ENCODE measurements at places on chromosomes 4 and X.

DNA sequence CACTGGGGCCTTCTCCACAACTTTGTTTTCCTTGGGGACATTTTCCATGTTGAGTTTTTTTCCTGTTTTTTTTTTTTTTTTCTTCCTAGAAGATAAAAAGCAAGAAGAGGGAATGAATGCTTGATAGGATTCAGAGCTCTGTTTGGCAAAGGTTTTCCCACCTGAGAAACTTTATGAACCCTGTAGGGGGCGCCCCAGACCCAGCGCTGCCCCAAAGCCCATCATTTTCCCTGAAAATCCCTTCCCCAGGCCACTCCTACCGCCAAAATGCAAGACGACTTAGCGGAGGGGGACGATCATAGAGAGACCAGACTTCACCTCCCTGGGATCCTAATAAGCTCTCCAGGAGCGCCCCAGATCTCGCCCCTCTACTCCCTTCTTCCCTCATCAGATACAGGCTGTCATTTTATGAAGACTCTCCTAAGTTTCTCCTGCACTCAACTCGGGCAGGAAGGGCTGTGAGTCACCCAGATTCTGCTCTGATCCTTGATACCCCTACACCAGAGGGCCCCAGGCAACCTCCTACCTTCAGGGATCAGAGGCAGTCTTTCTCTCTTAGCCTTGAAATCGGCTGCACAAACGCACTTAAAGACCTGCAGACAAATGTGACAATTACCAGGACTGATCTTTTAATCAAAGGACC, 1.4 kb downstream of the BEX5 start:
- DNase-seq, result no peak

DNA sequence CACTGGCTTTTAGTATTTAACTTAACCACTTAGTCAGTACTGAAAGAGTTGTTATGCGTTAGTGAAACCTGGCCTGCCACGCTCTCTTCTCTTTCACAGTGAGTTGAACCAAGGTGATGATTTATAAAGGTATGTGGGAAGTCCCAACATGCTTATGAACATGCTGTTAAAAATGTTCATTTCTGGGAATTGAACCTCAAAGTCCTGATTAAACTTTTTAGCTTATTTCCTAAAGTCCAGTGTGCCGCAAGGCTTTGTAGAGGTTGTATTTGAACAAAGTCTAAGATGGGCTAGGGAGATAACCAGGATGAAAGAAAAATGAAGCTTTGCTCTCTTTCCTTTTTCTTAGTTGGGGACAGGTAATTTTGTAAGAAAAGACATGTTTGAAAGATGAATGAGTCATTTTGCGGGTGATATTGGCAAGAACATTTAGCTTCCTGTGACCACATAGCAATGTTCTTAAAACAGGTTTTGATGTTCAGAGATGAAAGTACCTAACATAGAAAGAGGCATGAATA, 270.3 kb downstream of the DTHD1 start:
- no peak for DNase-seq

DNA sequence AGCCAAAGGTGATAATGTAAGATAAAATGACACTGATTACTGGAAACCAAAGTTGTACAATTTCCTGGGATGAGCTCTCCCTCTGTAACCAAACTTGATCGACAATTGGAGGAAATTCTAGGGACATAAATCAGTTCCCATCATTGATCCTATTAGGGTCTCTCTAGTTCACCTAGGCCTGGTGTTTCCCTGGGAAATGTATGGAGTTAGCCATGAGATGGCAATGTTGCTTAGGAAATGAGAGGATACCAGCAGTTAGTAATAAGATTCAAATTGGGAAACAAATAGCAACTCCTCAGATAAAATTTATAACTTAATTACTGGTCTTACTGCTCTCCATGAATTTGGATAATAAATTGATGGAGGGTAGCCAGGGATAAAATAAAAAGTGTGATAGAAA, 52.2 kb downstream of the SPATA18 start:
- DNase-seq, result no peak

- DNase-seq, result no peak
Observed at GRCh38 chrX:75149654-75150053, 6.4 kb downstream of the ABCB7 start.

GRCh38 chr4:7041801-7042502, 1.2 kb upstream of the TADA2B start:
- no peak for DNase-seq

DNA sequence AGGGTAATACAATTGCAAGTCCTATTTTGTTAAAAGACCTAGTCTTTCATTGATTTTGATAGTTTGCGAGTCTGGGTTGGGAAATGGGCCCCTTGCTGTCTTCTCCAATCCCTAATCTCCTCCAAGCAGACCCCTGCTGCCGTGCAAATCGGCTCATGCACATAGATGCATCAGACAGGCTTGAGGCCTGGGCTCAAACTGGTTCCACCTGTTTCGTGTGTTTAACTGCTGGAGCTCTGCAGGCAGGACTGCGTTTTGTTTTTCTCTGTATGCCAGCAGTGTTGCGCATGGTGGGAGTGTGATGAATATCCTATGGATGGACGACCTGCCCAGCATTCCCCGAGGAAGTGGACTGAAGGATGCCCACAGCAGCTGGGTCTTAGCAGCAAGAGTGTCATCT, 133.9 kb downstream of the PDGFRA start:
- no peak for DNase-seq

GRCh38 chrX:20740443-20740842, 473.7 kb upstream of the RPS6KA3 start:
- DNase-seq, result no peak

- no peak for DNase-seq
Observed at GRCh38 chr4:15451866-15452765, 17.6 kb upstream of the CC2D2A start.

DNA sequence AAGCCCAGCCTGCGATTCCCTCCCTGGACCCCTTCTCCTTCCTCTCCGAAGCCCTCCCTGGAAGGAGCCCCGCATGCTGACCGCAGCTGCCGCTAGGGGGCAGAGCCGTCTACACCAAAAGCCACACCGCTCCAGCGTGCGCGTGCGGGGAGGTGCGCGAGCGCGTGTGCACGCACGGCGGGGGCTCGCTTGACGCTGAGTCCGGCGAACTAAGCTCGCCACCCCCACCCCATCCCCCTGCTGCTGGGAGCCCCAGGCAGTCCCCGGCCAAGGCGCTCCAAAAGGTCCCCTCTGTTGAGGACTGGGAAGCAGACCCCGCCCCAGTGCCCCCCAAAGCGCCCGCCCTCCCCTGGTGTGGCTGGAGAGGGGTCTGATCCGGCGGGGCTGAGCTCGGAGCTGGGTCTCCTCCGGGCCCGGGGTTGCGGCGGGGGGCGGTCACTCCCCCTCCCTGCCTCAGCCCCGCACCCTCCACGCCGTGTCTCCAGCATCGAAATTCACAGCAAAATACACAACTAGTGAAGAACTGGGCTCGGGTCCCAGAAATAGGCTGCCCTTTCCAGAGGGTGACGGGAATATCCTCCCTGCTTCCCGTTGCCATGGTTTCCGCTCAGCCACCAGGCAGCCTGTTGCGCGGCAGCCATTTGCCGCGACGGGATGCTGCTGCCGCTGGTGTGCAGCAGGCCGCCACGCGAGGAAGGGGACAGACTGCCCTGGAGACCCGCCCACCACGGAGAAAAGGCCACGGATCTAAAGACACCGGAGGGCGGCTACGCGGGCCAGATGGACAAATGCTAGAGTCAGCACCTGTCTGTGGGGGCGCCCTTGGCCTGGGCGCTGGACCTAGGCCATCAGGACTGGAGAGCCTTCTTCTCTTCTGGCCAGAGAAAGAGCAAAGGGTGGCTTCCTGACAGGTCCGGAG, 11.2 kb upstream of the CCNQ start:
- peak; percentile 52 for DNase-seq

- DNase-seq, result no peak
Observed at GRCh38 chrX:10654960-10655359, 34.6 kb upstream of the MID1 start.

DNA sequence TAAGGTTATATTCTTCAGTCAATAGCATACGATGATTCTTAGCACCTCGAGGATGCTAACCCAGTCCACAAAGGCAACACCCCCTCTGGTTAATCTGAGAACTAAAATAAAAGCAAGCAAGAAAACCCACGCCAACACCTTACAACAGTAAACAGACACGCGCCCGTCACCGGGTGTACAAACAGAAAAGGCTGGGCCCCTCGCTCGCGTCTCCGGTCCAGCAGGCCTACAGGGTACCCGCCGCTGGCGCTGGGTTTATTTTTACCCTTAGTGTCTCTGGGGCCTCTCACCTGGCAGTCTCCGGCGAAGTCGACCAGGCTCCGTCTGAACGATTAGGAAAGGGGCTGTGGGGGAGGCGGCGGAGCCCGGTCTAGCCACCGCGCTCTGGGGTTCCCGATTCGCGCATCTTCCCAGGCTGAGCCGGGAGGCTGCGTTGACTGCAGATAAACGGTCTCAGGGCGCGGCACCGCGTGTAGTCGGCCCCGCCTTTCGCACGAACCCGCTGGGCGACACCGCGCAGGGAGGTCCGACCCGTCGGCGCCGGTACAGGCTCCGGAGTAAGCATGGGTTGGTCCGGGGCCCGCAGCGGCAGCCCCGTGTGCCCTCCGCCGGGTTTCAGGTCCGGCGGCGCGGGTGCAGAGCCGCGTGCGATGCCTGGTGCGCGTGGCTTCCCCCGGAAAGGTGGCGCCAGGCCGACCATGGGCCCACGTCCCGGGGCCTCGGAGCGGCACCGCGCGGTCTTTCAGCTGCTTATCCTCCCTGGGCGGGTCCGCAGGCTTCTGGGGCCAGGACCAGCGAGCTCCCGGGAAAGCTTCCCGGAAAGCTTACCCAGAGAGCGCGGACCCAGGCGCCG, 441 bp downstream of the SLC9B2 start:
- DNase-seq, result peak; percentile 26

- no peak for DNase-seq
Observed at GRCh38 chrX:42948723-42949657, 171.0 kb upstream of the PPP1R2C start.

DNA sequence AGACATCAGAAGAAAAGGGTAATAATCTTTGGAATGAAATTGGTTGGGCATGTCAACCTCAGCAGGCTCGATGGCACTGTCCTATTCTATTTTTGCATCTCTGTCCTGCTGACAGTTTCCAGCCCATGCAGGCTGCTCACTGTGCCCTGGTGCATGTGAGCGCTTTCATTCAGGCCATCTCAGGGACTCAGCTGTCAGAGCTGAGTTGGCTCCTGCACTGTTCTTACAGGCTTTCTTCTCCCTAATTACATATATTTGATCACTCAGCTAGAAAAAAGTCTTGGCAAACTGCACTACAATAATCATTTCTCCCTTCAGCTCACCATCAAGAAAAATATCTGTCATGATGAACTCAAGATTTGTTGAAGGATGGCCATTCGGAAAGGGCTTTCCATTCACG, 84.7 kb downstream of the RASL11B start:
- DNase-seq, result no peak

- DNase-seq, result no peak
Observed at GRCh38 chr4:98476891-98477290, 181.5 kb downstream of the TSPAN5 start.
